ENCODE measurements at places on chromosomes 3 and 15.

GRCh38 chr3:113057117-113057516 is 66.3 kb downstream of the GTPBP8 start:
- DNase-seq, result no peak

- no peak for DNase-seq
Measured at GRCh38 chr3:53154881-53155285, 6.1 kb upstream of the PRKCD start.

DNA sequence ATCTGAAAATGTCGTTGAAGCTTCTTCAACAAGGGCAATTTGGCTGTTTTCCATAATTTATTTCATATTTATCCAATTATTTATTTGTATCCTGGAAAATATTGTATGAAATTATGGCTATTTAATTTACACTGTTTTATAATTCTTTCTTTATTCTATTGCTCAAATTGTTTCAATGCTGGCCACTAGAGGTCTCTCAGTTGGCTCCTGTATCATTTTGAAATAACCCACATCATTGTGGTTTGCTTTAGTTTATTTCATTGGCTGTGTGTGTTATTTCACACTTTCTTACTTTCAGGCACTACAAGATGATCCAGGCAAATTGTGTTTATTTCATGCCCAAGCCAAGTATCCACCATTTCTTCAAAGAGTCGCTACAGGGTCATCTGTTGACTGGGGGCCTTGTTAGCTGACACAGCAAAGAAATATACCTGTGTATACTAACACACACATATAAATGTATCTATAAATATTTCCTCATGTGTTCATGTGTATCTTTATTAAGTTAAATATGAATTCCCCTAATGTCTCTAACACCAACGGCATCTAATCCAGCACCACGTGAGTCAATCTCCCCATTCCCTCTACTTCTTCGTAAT is 86.2 kb downstream of the NPAP1 start:
- DNase-seq, result no peak

- peak; percentile 24 for DNase-seq
Measured at GRCh38 chr3:44104668-44105321, 136.9 kb upstream of the TOPAZ1 start.

- no peak for DNase-seq
Measured at GRCh38 chr3:184471439-184471838, 90.1 kb upstream of the EPHB3 start.

- peak; percentile 5 for DNase-seq
Measured at GRCh38 chr15:58690703-58691102, 58.8 kb downstream of the ADAM10 start.

DNA sequence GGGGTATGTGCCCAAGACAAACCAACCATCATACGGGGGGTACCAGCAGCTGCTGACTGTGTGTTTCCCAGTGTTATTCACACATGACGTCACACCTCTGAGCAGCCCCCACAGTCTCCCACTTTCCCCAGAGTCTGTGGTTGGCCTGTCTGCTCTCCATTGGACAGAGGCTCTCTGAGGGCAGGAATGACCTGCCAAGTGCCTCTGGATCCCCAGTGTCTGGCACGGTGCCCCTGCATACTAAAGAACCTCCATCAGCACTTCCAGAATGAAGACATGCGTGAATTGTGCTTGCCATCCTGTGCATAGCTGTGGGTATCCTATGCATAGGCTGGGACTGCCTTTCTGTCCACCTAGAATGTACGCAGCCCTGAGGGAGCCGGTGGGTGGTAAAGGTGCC is 3.5 kb upstream of the CCDC9B start:
- DNase-seq, result no peak

DNA sequence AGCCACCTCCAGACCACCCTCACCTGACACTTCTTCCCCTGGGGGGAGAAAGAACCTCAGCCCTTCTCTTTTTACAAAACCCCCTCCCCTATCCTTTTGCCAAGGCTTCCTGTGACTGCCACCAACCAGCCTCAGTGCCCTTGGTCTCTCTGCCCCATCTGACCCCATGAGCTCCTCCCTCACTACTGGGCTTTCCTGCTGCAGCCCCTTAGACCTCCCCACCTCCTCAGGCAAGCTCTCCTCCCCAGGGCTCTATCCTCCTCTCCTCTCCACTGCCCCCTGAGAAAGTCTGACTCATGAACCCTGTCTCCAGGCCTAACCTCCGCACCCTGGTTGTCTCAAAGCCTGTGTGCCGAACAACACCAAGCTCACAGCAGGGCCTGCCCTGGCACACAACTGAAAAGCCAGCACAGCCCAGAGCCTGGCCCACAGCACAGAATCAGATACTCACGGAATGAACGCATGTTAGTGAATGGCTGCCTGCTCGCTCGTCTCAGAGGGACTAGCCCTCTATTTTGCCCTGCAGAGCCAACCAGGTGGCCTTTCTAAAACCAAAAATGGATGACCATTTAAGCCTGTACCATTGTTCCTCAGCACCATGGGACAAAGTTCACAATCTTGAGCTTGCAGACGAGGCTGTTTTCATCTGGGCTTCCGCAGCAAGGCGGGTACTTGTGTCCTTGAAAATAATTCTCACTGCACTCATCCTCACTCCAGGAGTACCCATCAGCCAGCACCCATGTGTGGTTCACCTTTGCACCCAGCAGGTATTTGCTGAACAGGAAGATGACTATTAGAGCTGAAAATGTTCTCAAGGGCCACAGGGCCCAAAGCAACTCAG is 1.7 kb downstream of the CHDH start:
- no peak for DNase-seq

DNA sequence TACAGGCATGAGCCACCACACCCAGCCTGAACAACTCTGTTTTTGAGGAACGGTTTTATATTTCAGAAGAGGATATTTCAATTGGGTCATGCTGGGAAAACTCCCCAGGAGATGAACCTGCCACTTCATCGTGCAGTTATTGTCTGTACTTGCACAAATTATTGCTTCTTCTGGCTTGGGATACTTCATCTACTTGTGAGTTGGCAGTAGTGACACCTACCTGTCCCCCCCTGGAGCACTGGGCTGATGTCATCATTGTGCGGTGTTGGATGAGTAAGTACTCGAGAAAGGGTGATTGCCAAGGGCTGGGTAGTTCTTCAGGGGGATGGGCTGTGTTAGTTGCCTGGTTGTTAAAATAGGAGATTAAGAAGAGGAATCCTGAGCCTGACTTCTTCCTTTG is 85.1 kb upstream of the SAMMSON start:
- no peak for DNase-seq

GRCh38 chr3:66386925-66387650 is 113.7 kb downstream of the LRIG1 start:
- no peak for DNase-seq

DNA sequence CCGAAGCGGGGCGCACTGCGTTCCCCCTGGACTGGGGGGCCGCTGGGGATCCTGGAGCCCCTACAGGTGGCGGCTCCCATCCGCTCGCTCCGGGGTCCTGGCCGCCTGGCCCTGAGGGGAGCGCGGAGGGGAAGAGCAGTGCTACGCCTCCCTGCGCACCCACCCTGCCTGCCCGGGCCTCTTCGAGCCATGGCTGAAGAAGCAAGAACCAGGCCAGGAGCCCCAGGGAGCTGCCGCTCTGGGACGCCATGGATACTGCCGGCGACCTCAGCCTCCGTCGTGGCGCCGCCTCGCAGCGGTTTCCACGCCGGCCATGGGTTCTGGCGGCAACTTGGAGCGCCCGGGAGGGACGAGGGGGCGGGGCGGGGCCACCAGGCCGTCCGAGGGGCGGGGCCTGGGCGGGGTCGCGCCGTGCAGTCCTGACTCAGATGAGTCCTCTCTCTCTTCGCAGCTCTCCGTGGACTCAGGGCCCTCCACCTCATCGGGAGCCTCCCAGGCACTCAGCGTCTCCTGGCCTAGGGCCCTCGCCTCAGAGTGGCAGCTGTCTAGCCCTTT is 50.9 kb downstream of the MYL3 start:
- peak; percentile 36 for DNase-seq

GRCh38 chr3:49602049-49602554 is 47.8 kb downstream of the BSN start:
- DNase-seq, result no peak

GRCh38 chr3:190995156-190995555 is 132.7 kb upstream of the GMNC start:
- DNase-seq, result no peak

- no peak for DNase-seq
Measured at GRCh38 chr3:965826-966225, 127.0 kb upstream of the CNTN6 start.

DNA sequence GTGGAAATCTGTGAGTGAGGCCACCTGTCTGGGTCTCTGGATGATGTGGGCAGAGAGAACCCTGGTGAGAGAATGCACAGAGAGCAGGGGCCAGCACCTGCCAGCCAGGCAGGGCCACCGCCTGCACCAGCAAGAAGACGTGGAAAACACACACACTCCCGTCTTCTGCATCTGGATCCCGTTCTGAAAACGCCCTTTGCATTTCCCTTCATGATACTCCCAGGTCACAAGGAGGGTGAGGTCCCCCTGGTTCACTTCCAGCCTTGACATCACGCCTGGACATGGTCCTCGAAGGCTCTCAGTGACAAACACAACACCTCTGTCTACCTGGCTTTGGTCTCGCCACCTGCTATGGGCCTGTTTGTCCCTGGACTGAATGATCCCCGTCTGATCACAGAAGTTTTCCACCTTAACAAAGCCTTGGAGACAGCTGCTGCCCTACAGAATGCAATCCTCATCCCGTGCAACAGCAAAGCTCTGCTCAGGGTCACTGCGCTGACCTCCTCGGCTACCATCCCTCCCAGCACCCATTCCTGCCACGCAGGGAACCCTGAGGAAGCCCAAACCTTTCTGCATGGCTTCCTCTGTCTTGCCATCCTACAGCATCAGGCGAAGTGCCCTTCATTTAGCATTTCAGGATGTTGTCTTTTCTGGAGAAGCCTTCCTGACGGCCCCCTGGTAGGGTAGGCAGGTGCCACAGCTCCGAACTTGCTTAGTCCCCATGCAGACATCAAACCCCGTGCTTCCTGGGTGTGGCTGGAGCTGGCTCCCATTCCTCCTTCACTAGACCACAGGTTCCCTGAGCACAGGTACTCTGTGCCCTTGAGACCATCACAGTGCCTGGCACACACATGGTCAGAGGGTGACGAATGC is 122.5 kb downstream of the ATP10A start:
- DNase-seq, result no peak

DNA sequence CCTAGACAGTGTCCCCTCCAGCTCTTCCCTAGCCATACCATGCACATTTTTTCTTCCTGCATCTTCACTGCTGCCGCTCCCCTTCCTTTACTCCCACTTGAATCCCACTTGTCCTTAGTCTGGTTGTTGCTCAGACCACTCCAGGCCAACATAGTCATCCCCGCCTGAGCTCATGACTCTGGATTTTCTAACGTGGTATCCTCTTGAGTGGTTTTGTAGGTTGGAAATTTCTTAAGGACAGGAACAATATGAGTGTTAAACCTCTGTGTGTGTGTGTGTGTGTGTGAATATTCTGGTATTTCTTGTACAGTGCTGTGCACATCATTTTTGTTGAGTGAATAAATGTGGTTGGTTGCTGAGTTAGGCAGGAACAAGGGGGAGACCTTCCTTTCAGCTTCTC is 3.1 kb downstream of the BAHD1 start:
- DNase-seq, result no peak

GRCh38 chr3:151142929-151143328 is 57.5 kb downstream of the MED12L start:
- DNase-seq, result no peak

DNA sequence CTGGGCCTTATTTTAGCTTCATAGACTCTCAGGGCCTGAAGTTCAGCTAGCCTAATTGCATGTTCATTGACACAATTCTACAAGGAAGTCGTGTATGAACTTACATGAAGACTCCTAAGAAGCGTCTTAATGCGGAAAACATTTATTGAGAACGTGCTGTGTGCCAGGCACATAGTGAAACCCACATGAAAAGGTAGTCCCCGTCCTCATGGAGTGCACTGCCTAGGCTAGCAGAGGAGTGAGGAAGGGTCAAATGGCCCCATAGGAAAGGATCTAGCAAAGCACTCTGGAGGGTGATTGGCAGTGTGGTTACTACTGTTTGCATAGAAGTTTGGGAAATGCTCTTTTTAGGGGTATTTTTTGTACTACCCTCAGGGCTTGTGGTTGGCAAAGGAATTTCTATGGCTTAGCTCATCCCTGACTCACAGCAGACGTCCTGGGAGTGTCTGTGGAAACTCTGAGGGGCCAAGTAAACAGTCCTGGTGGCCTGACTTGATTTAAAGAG is 854 bp upstream of the NPTN start:
- DNase-seq, result no peak

DNA sequence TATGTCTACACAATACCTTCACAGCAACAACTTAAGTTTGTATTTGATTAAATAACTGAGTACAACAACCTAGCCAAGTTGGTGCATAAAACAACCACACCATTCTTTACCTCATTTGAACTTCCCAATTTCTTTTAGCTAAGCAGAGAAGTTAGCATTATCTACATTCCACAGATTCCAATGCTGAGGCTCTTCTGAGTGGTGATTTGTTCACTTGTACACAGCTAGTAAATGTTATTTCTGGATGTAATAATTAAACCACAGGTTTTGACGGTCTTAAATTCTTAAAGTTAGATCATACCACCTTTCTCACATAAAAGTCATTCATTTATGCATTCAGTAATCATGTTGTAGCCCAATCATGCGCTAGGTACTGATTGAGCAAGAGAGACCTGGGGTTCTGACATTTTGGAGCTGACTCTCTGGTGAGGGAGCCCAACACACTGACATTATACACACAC is 102.5 kb downstream of the SST start:
- no peak for DNase-seq

GRCh38 chr15:42612367-42612912 is 37.0 kb downstream of the STARD9 start:
- no peak for DNase-seq

GRCh38 chr15:48624700-48625099 is 20.8 kb downstream of the FBN1 start:
- DNase-seq, result no peak

Data from GM19239 (cell line).